Skeletal muscle cell (primary cell): ENCODE measurements at places on chromosomes 16 and 17.

DNA sequence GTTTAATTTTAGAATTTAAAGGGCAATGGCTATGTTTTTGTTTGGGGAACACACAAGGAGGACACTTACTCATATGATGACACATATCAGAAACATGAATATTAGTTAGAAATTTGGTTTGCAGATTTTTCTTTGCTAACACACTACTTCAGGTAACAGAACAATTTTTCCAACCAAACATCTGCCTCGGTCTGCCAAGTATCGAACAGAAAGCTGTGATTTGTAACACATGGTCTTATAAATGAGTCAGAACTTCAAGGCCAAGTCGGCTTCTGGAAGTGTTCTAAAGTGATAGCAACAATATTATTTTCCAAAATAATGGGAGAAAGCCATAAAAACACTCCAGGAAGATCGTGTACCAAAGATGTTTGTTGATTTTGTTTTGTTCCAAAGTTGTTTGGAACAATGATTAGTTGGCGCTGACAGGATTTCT lies 75.9 kb upstream of the PMFBP1 start:
- DNase-seq, result peak; percentile 25

GRCh38 chr17:12623220-12623848 lies 42.4 kb upstream of the MYOCD start:
- DNase-seq, result no peak

GRCh38 chr17:10309003-10309974 lies 63.5 kb downstream of the MYH13 start:
- DNase-seq, result no peak

GRCh38 chr17:49108318-49108717 lies 24.3 kb upstream of the B4GALNT2 start:
- peak; percentile 36 for DNase-seq

DNA sequence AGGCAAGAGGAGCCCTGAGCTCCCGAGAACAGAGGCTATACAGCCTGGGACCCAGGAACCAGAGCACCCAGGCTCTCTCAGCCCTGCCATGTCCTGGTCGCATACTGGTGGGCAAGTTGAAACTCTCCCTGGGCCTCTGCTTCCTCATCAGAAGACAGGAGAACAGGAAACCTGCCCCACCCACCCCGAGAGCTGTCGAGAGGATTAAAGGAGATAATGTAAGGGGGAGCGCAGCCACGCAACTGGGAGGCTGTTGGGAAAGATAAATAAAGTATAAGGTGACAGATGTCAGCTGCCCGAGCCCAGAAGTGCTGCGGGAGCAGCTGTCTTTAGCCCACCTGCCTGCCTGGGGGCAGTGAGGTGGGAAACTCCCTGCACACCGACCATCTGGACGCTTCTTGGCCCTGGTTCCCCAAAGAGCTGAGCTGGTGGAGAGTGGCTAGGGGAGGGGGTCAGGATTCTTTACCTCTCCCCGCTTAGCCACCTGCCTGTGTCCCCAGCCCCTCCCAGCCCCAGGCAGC lies 6.8 kb downstream of the KIF19 start:
- no peak for DNase-seq

GRCh38 chr16:49018259-49018931 lies 263.2 kb downstream of the CBLN1 start:
- no peak for DNase-seq

DNA sequence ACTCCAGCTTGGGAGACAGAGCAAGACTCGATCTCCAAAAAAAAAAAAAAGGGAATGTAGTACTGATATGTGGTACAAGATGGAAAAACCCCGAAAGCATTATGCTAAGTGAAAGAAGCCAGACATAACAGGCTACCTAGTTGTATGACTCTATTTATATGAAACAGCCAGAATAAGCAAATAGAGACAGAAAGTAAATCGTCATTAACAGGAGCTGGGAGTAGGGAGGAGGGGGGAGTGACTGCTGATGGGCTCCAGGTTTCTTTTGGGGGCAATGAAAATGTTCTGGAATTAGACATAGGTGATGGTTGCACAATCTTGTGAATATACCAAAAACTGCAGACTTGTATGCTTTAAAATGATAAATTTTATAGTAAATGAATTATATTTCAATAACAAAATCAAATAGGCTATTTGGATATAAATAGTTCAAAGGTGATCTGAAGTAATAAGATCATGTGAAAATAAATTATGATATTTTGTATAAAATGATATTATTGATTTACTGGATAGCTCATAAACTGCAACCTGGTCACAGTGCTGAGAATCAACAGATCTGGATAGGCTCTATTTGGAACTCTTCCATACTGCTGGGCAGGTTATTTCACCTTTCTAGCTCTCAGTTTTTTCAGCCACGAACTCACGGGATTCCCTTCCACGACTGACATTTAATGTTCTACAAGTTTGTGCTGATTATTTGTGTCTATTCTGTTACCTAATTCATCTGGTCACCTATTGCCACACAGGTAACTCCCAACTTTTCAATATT lies 27.1 kb downstream of the ZNF652 start:
- DNase-seq, result no peak

DNA sequence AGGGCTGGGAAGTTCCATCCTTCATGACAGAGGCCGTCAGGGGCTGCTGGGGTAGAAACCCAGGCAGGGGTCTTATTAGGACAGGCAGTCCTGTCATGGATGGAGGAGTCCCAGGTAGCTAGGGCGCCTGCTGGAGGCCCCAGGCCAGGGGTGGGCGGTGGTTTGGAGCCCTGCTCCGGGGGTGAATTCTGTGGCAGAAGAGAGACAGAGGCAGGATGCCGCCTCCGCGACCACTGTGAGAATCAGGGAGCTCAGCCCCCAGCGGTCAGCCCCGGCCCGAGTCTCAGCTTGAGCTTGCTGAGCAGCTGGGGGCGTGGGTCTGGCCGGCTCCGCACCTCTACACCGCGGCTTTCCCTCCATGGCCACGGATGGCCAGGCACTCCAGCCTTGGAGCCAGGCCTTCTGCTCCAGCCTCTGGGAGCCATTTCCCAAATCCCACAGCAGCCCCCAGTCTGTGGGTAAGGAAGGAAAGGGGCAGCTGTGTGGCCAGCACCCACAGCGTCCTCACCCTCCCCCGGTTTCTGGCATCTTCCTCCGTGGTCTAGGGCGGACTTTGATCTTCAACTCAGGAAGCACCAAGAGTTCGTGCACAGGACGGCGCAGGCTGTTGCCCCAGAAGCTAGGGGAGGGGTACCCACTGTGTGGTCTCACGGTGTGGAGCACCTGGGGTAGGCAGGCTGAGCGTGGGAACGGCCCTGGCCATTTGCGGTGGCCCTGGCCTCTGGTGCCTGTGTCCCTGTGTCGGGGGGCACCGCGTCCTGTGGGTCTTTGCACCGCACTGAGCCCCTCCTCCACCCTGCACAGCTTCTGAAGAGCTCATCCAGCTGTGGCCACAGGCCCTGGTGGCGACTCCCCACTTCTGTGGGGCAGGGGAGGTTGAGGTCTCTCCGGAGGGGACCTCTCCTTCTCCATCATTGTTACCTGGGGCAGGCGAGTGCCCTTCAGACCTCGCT lies 14.1 kb downstream of the CD7 start:
- no peak for DNase-seq

GRCh38 chr16:17945080-17945601 lies 391.4 kb downstream of the NPIPA8 start:
- peak; percentile 8 for DNase-seq

DNA sequence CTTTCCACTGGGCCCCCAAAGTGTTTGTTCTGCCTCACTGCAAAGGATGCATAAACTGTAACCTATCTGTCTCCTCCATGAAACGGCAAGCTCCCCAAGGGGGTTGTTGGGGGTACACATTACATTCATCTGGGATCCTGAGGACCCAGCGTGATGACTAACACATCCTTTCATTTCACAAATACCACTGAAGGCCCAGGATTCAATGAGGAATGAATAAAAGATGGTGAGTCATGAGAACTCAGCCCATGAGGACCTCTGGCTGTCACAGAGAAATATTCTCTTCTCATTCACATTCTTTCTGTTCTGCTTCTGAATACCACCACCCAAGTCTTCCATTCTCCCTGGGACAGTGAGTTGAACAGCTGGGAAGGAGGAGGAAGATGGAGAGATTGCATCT lies 149.8 kb downstream of the RBFOX3 start:
- no peak for DNase-seq

- no peak for DNase-seq
Measured at GRCh38 chr16:68892898-68893297, 49.6 kb downstream of the TANGO6 start.

DNA sequence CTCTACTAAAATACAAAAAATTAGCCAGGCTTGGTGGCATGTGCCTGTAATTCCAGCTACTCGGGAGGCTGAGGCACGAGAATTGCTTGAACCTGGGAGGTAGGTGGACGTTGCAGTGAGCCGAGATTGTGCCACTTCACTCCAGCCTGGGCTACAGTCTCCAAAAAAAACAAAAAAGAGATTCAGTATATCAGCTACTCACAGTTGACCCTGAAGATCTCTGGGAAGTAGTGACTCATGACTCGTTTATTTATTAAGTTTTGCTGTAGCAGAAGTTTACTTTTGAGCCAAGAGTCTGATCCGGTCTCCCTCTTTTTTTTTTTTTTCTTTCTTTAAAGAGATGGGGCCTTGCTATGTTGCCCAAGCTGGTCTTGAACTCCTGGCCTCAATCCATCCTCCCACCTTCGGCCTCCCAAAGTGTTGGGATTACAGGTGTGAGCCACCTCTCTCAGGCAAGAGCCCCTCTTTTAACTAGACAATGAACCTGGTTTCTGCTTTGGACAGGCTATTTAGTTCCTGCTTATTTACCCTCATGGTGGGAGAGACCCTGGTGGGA lies 4.4 kb downstream of the MVP start:
- DNase-seq, result no peak

GRCh38 chr16:67964477-67965131 lies 3.8 kb downstream of the SLC12A4 start:
- no peak for DNase-seq

GRCh38 chr17:8016632-8017424 lies 14.4 kb downstream of the GUCY2D start:
- no peak for DNase-seq

GRCh38 chr17:9531034-9531433 lies 44.6 kb downstream of the STX8 start:
- no peak for DNase-seq

DNA sequence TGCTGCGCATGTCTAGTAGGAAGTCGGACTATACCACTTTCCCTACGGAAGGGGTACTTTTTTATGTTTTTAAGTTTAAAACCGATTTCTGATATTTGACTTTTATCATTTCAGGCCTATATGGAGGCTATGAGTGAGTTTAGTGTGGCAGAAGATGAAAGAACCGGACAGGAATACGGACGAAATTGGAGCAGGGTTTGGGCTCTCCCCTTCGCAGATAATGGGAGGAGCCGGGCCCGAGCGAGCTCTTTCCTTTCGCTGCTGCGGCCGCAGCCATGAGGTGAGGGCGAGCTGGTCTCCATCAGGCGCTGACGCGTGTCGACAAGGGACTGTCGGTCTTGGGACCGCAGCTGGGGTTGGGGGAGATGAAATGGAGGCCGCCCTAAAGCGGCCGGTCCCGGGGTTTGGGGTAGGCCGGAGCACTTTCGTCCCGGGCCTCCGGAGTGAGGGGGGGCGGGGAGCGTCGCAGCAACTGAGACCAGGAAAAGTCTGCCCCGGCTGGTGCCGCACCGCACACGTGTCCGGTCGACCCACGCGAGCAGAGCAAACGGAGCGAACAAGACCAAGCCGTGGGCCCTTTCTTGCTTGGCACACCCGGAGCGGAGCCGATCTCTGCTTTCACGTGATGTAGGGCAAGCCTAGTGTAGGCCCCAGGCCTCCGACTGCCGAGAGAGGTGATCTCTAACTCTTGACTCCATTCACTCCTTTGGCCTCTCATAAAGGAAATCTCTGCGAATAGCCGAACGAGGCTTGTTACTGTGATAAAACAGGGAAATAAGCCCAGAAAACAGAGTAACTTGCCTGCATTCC lies at the start of gene RPL19:
Gene RPL19, plus strand, starts transcription at position 214 of the 810 bp plus-strand sequence. Its CDS starts 62 bp downstream, at position 276.
- no peak for DNase-seq

DNA sequence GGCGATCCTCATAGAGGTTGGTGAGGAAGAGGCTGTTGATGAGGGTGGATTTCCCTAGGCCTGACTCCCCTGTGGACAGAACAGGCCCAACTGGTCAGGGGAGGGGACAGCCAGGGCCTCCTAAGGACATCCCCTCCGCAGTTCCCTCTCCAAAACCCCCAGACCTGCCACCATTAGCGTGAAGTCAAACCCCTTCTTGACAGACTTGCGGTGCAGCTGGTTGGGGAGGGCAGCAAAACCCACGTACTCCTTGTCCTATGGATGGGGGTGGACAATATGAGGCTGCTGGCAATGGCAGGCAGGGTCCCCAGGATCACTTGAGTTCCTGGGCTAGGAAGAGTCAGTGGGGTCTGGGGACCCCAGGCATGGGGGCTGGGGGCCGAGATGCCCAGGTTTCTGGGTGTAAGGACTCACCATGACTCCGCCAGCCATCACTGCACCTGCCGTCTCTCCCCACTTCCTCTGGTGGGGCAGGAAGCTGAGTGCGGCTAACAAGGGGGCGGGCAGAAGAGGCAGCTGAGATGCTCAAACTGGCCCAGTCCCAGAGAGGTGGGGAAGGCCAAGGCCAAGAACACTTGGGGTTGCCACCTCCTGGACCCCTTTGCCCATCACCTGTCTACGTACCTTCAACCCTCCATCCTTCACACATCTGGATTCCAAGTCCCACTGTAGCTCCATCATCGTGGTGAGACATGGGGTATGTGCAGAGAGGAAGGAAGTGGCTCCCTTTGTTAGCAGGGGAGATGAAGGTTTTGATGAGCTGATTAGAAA lies at the start of gene SEPTIN1:
Gene SEPTIN1, minus strand, starts transcription at position 451 of the 771 bp plus-strand sequence. Its CDS starts 19 bp downstream, at position 432.
- DNase-seq, result no peak

DNA sequence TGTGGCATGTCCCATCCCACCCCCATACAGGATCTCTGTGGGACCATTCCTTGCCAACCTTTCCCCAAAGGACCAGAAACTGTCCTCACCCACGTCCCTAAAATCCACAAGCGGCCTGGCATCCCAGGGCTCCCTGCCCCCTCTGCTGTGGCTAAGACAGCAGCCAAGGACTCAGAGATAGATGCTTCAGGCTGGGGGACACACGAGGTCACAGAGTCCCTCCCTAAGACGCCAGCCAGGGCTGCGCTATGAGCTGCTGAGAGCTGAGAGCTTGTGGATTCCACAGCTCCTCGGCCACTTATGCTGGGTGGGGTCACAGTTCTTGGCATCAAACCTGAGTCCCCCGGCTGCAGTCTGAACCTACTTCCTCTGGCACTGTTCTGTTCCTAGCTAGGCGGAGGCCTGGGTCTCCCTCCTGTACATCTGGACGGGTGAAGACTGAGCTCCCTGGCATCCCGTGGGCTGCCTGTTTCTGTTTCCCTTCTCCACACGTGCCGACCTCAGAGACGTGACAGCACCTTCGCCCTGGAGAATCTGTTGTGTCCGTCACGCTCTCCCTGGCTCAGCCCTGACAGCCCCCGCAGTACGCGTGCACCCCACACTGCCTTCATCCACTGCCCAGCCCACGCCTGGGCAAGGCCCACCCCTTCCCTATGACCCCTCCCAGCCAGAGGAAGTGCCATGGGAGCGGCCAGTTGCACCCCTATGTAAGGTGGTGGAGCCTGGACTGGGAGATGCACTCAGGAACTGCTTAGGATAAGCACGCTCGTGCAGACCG lies 61.2 kb downstream of the ENGASE start:
- DNase-seq, result no peak
